ENCODE measurements at places on chromosomes 5 and 9.

DNA sequence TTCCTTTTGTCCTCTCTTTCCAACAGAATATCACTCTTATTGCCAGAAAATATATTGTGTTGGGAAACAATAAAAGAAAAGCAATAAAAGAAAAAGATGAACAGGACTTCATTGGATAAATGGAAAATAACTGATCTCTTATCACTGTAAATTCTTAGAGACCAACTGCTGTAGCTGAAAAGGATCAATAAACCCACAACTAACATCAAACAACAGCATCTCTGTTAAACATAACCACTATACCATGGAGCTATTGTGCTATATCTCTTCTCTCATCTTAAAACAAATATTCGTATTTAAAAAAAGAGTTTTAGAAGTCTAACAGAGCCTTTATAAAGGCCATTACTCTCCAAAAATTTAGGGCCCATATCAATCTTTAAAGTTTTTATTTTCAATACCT is 502.4 kb downstream of the TMEM232 start:
- no peak for DNase-seq

GRCh38 chr5:170429014-170429413 is 39.8 kb upstream of the KCNMB1 start:
- DNase-seq = peak; percentile 6

- DNase-seq = no peak
Observed at GRCh38 chr9:129008986-129009583, 19.0 kb downstream of the SH3GLB2 start.

- peak; percentile 87 for DNase-seq
Observed at GRCh38 chr9:33264003-33264472, 470 bp downstream of the BAG1 start.

DNA sequence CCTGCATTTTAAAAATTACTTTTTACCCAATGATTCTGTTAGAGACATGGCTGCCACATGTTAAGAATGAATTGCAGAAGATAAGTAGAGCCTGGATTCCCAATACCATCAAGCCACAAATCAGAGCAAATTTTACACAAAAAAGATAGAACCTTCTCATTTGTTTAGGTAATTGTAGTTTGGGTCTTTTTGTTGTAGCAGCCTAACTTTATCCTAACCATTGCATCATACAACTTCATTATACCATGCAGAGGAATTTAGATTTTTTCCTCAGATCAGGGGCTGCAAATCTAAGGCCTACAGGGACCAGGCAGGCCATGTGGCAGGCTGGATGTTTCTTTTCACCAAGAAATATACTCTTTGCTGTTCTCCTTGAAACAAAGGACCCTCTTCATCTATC is 34.6 kb downstream of the NKX2-5 start:
- DNase-seq = no peak

DNA sequence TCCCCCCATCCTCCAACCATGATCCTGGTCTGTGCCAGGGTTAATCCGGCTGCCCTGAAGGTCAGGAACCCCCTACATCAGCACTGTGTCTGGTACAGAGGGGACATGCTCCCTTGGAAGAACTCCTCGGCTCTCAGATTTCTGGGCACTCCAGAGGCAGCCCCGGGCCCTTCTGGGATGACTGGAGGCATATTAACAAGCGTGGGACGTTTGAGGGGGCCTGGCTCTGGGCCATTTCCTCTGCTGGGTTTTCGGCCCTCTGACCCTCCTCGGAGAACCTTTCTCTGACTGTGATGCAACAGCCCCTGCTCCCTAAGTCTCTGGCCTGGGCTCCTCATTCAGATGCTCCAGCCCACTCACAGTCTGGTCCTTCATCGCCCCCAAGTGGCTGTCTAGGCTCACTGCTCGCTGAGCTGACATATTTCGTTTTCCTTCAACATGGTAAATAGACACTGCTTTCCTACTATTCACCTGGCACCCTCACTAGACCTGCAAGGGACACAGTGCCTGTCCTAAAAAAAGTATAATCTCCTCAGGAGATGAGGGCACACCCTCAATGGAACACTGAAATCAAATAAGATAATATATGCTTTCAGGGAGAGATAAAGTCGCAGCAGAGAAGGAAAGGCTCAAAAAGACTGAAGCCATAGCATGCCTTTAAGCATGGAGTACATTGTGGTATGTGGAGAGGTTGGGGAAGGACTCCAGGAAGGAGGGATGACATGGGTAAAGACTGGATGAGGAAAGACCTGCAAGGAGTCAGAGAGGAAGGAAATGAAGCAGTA is 404.7 kb upstream of the TRPC7 start:
- DNase-seq = no peak

GRCh38 chr5:98497418-98497817 is 276.0 kb upstream of the RGMB start:
- no peak for DNase-seq

DNA sequence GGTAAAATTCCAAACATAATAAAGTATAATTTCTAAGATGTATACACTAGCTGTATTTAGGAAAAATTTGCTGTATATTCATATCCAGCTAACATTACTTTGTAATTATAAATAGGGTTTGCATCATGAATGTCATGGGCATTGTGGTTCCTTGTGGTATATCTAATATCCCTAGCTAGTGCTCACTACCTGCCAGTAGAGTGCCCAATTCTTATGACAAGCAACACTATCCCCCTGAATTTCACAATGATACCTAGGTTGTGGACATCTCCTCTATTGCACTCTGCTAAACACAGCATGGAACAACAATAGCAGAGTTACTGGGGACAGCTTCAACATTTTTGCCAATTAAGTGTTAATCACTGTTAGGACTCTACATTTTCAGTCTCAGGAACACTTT is 1656.5 kb downstream of the EFNA5 start:
- no peak for DNase-seq

DNA sequence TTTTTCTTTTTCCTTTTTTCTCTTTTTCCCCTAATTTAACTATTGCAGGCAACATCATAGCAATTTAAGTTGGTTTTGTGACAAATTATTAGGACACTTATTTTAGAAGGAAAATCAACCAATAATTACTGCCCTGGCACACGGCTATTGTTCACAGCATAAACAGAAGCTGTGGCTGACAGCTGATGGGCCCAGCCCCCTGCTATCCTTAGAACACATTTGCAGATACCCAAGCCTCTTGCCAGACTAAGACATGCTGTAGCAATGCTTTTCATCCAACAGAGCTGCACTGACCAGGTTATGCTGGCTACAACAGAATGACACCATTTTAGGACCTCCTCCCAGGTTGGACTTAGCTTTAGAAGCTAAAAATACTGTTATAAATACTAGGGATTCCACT is 852.7 kb upstream of the DMAC1 start:
- no peak for DNase-seq

- no peak for DNase-seq
Observed at GRCh38 chr9:4690144-4690543, 10.8 kb downstream of the CDC37L1 start.

DNA sequence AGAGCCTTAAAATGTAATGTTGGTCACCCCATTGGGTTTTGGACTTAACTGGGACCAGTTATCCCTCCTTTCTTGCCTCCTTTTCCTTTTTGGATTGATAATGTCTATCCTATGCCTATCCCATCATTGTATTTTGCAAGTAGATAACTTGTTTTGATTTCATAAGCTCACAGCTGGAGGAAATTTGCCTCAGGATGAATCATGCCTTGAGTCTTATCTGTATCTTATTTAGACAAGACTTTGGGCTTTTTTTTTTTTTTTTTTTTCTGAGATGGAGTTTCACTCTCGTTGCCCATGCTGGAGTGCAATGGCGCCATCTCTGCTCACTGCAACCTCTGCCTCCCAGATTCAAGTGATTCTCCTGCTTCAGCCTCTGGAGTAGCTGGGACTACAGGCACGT is 443.3 kb downstream of the DNAH5 start:
- DNase-seq = no peak

- no peak for DNase-seq
Observed at GRCh38 chr9:3361116-3361515, 164.7 kb downstream of the RFX3 start.

DNA sequence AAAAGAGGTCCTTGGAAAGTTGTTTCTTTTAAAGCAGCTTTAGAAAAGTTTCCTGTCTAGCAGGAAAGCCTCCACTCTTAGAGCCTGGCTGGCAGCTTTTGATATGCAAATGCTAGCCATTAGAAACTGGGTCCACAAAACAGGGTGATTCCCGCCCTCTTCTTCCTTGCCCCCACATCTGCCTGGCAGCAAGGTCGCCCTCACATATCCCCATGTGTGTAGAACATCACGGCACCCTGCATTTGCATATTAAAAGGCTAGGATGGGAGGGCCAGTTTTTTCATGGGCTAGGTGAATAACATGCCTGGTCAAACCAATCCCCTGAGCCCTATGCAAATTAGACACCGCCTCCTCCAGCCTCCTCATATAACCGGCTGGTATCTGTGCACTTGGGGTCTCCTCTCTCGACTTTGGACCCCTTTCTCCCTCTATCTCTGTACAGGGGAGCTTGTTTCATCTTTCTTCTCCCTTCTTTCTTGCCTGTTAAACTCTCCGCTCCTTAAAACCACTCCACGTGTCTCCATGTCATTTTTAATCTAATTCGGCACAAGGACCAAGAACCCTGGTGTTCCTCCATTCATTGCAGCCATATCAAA is 426.8 kb upstream of the CTNND2 start:
- DNase-seq = no peak

GRCh38 chr9:125889476-125890419 is 142.6 kb downstream of the PBX3 start:
- peak; percentile 73 for DNase-seq

GRCh38 chr9:35096035-35096849 is at the start of gene PIGO:
TSS of gene PIGO (minus strand) at chr9:35096591. CDS start at chr9:35095565, 1,026 bp downstream.
- DNase-seq = peak; percentile 94

DNA sequence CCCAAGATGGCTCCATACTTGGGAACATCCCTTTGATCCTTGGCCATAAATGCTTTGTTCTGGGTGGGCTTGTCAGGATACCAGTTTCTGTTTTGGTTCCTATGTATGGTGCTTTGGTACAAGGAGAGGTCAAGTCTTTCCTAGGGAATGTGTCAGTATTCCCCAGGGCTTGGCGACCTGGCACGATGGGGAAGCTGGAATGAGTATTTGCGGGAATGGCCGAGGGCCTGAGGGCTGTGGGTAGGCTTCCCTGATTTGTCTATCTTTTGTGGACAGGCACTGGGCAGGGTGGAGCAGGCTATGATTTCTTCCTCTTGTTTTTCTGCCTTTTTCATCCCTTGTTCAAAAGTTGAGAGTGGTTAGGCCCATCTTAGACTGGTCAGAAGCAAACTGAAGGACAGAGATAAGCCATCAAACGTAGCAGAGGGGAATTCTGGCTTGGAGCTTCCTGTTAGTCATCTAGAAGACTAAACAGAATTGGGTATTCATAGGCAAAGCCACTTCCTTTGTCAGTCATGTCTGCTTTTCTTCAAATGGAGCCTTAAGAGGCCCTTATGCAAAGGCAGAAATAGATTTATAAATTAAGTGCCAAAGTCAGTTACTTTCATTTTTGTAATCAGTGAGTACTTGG is 13.7 kb downstream of the DOCK2 start:
- DNase-seq = no peak

All from cardiac septum (tissue), 1 donor.